ENCODE measurements at places on chromosomes 2 and 18. TPM values are rescaled to one million over a fixed set of nuclear protein-coding genes. Genes with fewer than 3 reads are reported as not detected.

DNA sequence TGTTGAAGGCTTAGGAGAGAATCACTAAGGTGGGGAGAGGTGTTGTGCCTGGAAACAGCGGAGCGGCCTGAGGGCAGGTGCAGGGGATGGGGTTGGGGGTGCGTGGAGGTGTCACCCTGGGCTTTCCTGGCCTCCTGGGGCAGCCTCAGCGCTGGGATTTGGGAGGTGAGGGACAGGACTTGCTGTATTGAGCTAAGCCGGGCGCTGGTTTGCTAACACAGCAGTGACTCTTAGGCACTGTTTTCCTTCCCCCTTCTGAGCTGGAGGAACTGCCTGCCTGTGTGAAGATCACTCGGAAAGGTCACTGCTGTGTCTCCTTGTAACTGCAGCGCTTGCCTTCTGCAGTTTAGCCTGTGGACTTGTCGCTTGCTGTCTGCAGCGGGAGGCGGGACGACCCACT is 21.2 kb downstream of the PRELID3A start:
- DNase-seq, result no peak

GRCh38 chr2:42494355-42495233 is 812 bp upstream of the KCNG3 start:
- DNase-seq, result peak; percentile 85

GRCh38 chr2:44866152-44866551 is 75.3 kb upstream of the SIX3 start:
- DNase-seq, result no peak

Gene SULT1C4
- 0.18 TPM for polyA plus RNA-seq

DNA sequence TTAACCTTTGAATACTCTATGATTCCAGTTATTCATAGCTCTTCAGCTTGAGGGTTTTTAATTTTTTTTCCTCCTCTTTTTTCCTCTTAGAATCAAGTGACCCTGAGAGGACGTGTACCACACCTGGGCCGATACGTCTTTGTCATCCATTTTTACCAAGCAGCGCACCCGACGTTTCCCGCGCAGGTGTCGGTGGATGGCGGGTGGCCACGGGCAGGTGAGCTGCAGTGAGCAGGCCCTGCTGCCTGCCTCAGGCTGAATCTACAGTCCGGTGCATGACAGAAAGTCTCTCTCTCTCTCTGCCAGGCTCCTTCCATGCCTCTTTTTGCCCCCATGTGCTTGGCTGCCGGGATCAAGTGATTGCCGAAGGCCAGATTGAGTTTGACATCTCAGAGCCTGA is 153.1 kb downstream of the LAMA3 start:
- DNase-seq, result no peak

DNA sequence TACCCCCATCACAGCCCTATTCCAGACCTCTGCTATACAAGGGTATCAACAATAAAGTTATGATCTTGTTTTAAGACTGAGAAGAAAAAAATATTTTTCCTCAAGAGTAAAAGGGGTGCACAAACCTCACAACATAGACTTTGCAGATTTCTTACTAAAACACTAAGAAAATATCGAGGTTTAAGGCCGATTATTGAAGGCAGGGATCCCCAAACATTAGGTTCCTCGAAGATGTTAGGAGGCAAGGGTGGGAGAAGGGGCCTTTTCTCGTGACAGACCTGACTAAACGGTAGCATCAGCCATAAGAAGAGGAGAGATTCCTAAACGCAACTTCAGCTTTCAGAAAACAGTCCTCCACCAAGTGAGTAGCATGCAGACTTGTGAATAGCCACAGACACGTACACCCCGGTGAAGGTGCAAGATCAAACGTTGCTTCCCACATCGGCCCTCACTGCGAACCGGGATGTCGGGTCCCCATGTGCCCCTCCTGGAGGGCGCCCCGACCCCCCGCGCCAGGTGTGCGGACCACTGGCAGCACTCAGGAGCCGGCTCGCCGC is 678 bp downstream of the PIAS2 start:
- DNase-seq, result peak; percentile 34

Gene TUBA3E
- not detected for polyA plus RNA-seq

Gene ALPP
- not detected for polyA plus RNA-seq

DNA sequence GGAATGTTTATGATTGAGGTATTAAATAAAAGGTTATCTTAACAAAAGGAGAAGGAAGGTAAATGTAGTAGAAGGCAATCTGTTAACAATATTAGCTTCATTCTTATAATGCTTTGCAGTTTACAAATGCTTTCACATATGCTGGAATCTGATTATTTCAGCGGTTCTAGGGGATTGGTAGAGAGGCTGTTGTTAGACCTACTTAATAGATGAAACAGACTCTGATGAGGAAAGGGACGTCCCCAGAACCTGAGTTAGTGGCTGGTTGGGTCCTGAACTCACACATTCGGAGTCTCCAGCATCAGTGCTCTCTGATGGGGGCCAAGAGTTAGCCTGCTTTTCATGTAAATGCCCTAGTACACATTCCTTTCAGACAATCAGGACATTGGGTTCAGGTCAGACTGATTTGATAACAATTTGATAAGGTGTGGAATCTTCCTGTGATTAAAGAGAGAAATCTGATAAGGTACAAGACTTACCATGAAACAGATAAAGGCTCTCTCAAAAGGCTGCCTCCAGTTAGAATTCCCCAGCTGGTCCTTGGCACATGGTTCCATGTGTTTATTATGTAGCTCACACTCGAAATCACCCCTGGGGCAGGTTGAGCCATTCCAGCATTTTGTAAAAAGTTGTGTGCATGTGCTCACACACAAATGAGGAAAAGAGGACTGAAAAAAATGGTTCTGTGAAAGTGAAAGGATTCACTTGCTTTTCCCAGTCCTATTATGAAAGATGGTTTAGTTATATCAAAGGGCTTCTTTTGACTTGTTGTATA is 103.1 kb downstream of the GPD2 start:
- DNase-seq, result no peak

Gene SERPINB13
- polyA plus RNA-seq, result not detected

Measured in SK-N-SH (cell line).